ENCODE measurements at places on chromosomes 4 and X. TPM values are rescaled to one million over a fixed set of nuclear protein-coding genes. Genes with fewer than 3 reads are reported as not detected.

Gene ATP2B3
- not detected for total RNA-seq

Gene HSFX1
- 3.1 TPM for total RNA-seq

Gene SLAIN2
- total RNA-seq: 167 TPM

Gene PCYT1B
- total RNA-seq: 0.36 TPM

Gene NUP62CL
- total RNA-seq: 1.4 TPM

Gene STS
- total RNA-seq: 5.0 TPM

Gene BST1
- 4.1 TPM for total RNA-seq

Gene ZNF711
- total RNA-seq: 6.8 TPM

DNA sequence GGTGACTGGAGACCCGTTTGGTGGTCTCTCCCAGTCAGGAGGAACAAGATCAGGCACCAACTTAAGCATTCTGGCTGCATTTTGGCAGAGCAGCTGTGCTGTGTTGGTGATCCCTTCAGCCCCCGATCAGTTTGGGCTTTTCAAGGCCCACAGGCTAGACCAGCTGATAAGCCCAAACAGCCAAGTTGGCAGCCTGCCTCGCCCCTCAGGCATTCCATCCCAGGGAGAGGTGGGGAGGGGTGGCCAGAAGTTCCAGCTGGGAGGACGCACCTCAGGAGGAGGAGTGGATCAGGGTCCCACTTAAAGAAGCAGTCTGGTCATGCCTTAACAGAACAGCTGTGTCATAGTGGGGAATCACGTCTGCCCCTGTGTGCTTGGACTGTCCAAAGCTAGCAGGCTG is 105.8 kb downstream of the CHIC1 start:
- no peak for DNase-seq

DNA sequence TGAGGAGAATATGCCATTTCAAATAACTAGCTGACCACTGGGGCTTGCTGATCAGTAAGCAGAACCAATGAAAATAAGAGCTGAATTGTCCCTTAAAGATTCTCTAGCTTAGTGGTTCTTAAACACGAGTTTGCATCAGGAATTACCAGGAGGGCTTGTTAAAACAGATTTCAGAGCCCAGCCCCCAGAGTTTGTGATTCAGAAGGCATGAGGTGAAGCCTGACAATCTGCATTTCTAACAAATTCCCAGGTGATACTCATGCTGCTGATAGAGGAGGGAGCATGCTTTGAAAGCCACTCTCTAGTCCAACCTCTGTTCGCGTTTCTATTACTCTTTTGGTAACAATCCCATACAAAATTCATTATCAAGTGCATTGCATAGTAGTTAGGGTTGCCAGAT is 35.5 kb downstream of the DCX start:
- DNase-seq: no peak

DNA sequence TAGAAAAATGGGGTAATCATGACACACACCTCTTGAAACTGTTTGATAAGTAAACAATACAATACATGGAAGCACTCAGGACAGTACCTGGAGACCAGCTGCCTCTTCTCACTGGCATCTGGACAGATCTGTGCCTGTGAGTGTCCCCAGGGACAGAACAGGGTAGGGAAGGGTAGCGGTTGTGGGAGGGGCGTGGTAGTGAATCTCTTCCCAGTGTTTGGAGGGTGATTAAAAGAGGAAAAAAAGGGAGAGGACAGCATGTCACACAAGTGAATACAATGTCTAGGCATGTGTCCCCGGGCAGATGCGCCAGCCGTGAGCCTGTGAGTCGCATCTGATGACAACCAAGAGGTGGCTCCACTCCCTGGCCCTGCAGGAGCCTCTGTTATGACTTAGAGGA is 138.8 kb upstream of the MSX1 start:
- no peak for DNase-seq

- no peak for DNase-seq
Observed at GRCh38 chr4:109275066-109275745, 27.3 kb downstream of the COL25A1 start.

GRCh38 chr4:36330796-36331195 is 49.4 kb downstream of the DTHD1 start:
- no peak for DNase-seq

DNA sequence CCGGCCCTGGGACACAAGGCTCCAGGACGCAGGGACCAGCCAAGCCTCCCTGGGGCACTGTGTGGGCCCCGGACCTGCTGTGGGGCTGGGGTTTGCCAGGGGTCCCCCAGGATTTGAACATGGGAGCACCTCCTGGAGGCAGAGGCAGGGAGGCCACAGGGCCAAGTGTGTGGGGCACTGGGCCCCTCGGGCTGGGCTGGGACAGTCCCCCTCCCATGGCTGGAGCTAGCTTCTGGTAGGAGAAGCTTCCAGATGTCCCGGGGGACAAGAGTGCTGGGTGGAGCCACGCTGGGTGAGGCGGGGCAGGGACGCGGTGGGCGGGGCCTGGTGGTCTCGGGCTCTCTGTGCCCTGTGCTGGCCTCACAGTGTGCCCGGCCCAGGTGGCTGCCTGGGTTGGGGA is 18.6 kb downstream of the FGFRL1 start:
- no peak for DNase-seq

GRCh38 chrX:80354966-80355465 is 65.2 kb upstream of the TENT5D start:
- no peak for DNase-seq

DNA sequence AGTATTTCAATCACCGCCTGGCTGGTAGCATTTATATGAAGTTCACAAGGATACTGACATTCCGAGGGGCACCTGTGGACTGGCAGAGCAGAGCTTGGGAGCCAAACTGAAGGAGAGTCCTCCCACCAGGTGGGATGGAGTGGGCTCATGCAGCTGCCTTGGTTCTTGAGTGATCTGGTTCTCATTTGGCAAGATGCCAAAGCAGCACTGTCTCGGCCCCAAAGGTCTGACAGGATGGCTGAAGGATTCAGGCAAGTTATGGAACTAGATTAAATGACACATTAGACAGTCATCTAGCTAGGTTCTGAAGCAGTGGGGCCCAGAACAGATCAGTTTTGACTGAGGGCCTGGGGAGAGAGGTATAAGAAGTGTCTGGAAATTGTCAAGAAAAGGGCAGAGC is 3.2 kb downstream of the FGF16 start:
- no peak for DNase-seq

DNA sequence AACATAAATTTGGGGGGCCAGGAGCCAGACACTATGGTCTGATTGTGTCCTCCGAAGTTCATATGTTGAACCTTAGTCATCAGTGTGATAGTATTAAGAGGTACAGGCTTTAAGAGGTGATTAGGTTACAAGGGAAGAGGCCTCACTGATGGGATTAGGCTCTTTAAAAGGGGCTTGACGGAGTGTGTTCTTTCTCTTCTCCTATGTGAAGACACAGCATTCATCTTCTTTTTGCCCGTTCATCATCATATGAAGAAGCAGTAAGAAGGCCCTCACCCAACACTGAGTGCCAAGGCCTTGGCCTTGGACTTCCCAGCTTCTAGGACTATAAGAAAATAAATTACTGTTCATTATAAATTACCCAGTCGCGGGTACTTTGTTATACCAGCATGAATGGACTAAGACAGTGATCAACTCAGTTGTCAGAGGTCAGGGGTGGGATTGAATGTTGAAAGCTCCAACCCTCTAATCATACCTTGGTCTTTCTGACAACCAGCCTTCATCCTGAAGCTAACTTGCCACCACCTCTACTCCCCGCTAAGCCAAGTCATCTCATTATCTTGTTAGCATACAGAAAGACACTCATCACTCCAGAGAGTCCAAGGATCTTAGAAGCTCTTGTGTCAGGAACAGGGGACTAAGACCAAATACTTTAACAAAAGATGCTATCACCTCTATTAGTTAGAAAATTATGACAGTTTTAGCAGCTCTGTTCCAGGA is 543.4 kb upstream of the DIPK2B start:
- no peak for DNase-seq

- DNase-seq: no peak
Observed at GRCh38 chrX:20317873-20318272, 51.2 kb upstream of the RPS6KA3 start.

DNA sequence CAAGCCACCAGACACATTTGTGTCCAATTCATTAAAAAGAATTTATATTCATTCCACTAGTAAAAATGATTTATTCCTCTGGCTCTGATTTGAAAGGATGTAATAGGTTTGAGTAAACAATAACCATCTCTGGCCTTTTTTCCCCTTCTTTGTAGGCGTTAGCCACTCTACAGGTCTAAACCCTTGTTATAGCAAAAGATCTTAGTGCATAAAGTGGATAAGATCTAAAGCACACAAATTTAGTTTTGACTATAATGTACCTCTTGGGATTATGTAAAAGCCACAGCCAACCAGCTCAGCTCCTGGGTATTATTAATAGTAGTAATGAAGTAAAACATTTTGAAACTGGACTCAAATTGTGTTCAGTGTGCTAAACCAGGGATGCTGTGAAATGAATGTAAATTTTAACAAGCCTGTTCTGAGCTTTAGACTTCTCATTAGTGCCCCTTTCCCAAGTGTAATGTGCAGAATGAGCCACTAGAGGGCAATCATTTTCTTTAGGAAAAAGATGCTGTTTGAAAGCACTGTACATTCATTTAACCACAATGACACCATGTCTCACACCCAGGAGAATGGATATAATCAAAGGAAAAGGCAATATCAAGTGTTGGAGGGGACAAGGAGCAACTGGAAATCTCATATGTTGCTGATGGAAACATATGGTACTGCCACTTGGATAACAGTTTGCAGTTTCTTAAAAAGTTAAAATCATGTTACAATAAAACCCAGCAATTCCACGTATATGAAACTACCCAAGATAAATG is 69.7 kb downstream of the KLHL8 start:
- no peak for DNase-seq

DNA sequence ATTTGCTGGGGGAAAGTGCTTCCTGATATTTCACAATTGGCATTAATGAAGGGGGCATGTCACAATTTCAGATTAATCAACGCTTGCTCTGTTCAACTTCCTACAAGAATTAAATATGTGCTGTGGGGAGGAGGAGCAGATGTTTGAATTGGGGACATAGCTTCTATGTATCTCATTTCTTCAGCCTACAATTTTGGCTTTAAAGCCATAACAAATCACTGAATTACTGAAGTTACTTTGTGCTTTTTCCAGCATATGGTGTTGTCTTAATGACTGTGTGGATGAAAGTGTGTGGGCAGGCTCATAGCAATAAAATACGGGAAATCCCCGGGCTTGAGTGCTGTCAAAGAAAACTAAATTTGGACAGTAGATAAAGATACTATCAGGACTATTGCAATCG is 813 bp downstream of the TLR7 start:
- DNase-seq: no peak

DNA sequence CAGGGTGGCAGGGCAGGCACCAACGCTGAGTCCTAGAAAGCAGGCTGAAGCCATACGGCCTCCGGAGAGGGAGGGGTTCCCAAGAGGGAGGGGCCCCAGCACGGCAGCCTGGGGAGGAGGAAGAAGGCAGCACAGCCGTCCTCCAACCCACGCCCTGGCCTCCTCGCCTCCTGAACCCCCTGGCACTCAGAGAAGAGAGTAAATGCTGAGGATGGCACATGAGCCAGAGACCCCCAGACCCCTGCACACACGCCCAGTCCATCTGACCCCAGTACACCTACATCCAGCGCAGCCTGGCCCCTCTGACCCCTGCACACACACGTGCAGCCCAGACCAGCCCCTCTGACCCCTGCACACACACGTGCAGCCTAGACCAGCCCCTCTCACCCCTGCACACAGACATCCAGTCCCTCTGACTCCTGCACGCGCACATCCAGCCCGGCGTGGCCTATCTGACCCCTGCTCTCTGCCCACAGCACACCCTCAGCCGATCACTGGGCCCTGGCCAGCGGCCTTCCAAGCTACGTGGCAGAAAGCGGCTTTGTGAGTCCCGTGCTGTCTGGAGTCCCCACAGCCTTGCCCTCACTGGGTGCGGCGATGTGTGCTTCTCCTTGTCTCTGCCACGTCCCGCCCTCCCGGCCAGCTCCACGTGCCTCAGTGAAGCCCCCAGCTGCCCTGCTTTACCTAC is 18.5 kb downstream of the ATP5ME start:
- no peak for DNase-seq

GRCh38 chr4:95729596-95729995 is 110.3 kb upstream of the PDHA2 start:
- no peak for DNase-seq

DNA sequence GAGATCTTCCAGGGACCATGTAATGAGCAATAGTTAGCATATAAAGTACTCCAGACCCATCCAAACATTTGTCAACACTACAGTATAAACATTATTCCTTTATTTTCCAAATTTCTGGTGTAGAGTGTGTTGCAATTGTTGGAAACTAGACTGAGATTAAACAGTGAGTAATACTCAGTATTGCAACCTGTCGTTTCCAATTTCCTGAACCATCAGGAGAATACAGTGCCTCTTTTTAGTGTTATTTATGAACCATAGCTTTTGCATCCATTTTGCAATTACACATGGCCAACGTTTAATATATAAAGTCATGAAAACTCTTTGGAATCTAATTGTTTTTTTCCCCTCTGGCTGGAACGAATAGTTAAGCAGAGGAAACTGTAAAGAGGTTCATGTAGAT is 58.3 kb upstream of the DHRSX start:
- no peak for DNase-seq

GRCh38 chrX:66163849-66164411 is at the start of gene HEPH:
Gene HEPH, plus strand, starts transcription at chrX:66164247. Its CDS starts 6,324 bp downstream, at chrX:66170571.
- DNase-seq: no peak

DNA sequence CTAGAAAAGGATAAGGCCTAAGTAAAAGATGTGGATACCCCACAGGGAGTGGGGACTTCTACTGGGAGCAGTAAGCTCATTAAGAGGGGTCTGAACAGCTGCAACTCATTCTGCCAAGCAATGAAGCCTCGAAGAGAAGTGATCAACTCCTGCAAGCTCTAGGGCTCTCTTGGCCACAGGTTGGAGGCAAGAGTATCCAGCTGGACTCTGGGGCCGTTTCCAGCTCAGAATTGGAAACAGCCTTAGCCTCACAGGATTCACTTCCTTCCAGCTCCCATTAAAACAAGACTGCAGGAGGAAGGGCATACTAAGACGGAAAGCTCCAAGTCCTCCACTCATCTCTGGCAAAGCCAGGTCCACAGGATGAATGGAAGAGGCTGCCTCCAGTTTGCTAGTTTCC is 126.3 kb downstream of the ATG4A start:
- DNase-seq: no peak

GRCh38 chr4:140944199-140944515 is 188.0 kb upstream of the TBC1D9 start:
- no peak for DNase-seq

DNA sequence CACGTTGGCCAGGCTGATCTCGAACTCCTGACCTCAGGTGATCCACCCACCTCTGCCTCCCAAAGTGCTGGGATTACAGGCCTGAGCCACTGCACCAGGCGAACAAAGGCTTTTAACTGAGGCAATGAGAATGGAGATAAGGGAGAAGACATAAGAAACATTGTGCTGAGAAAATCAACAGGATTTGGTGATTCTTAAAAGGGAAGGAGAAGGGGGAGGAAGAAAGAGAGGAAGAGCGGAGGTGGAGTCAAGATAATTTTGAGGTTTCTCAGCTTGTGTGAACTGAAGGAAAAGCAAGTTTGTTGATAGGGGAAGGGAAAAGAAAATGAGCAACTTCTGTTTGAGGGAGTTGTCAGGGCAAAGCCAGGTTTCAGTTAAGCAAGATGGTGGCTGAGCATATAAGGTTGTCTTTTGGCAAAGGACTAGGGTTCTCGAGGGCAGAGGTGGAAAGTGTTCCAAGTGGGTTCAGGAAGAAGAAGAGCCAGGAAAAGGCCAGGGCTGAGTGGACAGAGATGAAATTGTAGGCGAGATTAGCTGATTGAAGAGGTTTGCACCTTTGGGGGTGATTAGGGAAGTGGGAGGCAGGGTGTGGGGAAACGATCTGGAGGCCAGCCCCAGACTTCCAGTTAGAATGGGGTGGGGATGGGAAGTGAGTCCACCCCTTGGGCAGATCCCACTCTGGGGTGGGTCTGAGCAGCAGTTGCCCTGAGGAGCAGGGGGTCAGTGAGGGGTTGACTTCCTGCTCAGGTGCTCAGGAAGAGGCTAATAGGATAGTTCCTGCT is 7.8 kb downstream of the DOCK11 start:
- no peak for DNase-seq
